ENCODE measurements at places on chromosomes 5 and 9.

DNA sequence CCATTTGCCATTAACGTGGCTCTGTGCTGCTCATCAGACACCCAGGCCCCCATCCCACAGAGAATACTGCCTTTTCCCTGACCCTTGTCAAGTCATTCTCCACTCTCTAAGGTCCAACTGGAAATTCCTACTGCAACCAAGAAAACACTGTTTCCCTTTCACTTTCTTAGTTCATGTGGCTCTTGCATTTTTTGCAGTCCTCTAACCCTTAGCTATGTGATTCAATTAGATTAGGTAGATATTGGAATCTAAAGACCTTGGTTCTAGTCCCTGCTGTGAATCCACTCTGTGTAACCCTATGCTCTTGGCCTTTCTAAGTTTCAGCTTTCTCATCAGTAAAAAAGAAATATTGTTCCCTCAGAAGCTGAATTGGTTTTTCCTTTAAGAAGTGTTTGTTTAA is 649.4 kb downstream of the CCDC171 start:
- no peak for DNase-seq

GRCh38 chr5:10567121-10567591 is 3.3 kb downstream of the ANKRD33B start:
- DNase-seq: no peak

- no peak for DNase-seq
These were observed 95.8 kb downstream of the RAPGEF6 start for GRCh38 chr5:131539251-131539650.

DNA sequence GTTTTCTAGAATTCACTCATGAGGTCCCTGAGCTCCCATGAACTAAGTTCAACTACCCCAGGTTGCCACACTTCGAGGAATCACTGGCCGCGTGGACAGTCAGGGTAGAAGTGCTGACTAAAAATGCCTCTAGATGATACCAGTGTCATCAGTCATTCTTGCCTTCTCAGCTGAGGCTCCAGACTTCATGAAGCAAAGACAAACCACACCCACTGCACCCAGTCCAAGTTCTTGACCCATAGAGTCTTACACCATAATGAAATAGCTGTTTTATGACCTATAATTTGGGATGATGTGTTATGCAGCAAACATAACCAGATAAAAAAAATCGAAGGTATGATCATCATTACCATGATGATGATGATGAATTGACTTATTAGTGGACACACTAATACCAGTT is 632.9 kb upstream of the TLE4 start:
- DNase-seq: no peak

DNA sequence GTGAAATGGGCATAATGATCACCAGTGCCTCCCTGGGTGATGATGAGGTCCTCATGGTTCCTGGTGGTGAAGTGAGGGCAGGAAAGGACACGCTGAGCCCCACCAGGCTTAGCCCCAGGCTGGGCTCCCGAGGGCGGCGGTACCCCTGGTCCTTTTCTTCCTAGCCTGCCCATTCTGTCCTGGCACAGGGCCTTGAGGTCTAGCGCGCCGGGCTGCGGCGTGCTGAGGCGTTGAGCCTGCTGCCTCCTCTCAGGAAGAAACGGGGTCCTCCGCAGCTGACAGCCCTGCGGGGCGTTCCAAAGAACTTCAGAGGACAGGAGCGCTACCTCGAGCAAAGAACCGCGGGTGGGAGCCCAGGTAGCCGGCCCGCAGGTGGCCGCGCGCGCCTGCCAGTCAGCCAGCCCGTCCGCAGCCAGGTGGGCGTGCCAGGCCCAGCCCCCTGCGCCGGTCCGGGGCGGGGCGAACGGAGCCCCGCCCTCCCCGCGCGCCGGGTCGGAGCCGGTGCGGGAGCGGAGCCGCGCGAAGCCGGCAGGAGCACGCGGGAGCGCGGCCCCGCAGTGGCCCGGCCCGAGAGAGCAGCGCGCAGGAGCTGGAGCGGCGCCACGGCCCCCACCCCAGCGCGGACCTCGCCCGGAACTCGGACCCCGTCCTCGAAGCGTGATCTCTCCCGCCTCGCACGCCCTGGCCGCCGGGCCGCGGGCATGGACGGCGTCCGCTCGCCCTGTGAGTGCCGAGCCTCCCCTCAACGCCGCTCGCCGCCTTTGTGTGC is at the start of gene WNK2:
Gene WNK2, plus strand, starts transcription at position 477 of the 769 bp plus-strand sequence. CDS start 791 bp downstream, outside the sequence.
- peak; percentile 95 for DNase-seq

Data from HuH-7.5 (cell line).